Activated T-helper 1 cell treated with Interleukin-2 at 50 U/mL for 16 hours (primary cell): ENCODE measurements at places on chromosomes 1 and 21.

DNA sequence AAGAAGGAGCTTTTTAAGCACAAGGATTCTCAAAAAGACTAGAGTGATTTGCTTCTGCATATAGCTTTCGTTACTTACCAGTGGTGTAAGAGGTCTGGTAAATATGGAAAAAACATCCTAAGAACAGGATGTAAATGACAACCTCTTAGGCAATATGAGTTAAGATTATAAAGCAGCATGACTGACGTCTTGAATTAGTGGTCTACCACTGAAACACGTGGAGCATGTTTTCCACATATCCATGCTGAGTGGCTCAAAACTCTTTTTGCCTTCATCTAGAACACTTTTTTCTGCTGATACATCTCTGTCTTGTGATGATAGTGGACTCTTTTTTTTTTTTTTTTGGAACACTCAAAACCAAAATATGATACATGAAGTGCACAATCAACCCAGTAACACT is 44.6 kb downstream of the RCAN1 start:
- DNase-seq = no peak

DNA sequence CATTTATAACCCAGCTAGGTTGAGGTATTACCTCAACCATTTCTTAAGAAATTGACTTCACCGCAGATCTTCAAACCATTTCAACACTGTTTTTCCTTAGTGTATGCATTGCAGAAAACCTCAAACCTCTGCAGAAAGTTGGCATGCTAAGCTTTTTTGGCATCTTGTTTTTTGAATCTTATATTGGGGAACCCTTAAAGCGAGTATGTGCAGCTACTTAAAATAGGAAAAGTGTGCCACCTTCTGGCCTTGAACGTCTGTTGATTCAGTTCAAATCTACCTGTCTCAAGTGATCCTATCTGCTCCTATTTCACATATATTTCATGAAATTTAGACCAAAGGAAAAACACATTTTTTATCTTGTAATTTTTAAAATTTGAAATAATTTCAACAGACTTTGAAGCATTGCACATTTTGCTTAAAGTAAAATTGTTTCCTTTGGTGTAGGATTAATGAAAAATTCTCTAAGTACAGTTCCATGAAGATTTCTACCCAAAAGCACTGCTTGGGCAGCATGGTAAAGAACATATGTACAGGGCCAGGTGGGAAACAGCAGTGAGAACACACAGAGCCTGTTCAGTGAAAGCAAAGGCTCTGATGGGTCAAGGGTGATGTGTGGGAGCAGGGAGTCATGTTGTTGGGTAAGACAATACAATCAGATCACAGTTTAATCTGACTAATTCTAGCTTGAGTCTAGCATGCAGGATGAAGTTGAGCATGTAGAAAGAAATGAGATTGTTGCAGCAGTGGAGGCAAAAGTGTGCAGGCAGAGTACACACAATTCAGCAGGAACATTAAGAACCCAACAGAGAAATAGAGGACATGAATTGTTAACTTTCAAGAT is 17.2 kb downstream of the HENMT1 start:
- DNase-seq = peak; percentile 13

DNA sequence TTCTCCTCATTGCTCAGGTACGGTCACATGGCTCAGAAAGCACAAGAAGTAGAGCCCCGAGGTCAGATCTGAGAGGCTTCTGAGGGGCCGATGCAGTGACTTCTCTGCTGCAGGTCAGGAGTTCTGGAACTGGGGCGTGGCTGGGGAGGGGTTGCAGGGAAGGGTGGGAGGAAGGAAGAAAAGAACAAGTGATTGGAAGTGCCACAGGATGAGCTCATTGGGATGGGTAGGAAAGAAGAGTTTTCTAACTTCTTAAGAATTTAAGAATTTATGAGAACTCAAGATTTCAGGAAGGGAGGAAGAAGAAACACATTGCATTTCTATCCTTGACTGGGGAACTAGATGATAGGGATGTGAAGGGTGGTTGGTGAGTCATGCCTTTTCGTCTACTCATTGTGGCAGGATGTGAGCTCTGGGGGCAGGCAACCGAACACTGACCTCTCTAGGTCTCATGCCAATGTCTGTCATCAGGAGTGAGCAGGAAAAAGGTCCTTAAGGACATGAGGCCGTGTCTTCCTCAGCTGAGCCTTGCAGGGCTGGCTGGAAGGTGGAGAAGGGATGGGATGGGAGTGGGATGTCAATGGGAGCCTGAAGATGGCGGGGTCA is 497 bp downstream of the FCRLB start:
- no peak for DNase-seq

DNA sequence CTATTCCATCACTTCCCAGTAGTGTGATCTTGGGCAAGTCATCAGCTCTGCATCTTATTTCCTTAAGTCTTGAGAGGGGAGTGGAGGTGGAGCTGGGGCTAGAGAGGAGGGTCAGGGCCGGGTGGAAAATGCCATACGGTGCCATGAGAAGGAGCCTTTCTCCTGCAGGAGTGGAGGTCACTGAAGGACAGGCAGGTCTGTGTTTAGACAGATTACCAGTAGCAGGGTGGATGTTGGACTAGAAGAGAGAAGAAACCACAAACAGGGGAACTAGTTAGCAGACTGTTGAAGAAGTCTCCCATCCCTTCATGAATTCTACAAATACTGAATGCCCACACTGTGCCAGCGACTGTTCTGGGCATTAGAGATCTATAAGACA is 13.9 kb upstream of the CPT2 start:
- no peak for DNase-seq

- no peak for DNase-seq
Measured at GRCh38 chr1:215890438-215890837, 323.3 kb downstream of the KCTD3 start.

- no peak for DNase-seq
Measured at GRCh38 chr1:117657031-117657430, 51.2 kb downstream of the TENT5C start.

GRCh38 chr1:243348331-243348730 is 92.5 kb downstream of the SDCCAG8 start:
- no peak for DNase-seq

DNA sequence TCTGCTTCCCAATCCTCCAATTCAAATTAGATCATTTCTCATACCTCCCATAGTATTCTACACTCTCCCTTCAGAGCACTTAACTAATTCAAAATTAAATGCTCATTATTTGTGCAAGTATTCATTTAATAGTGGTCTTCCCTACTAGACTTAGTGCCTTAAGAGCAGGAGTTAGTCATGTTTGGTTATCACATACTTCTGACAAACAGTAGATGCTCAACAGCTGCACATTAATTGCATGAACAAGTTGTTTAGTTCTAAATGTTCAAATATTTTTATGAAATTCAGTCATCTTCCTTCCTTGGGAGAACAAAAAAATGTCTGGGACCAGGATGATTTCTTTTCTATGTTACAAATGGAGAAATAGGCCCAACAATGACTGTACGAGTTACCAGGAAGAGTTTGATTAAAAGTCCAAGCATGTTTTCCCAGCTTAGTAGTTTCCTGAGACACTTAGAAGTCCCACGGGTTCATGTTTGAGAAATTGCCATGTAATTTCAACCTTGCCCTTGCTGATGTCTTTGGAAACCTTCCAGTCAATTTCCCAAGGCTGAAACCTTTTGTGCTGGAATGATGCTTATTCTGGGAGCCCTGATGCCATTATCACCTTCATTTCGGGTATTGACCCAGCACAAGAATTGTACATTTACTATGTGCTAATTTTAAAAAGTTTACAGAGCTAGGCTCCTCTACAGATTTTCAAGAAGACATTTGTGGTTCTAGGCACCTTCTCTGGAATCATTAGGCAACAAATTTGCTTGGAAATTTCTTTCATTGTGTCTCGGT is 437.9 kb upstream of the PLXNA2 start:
- DNase-seq = no peak

DNA sequence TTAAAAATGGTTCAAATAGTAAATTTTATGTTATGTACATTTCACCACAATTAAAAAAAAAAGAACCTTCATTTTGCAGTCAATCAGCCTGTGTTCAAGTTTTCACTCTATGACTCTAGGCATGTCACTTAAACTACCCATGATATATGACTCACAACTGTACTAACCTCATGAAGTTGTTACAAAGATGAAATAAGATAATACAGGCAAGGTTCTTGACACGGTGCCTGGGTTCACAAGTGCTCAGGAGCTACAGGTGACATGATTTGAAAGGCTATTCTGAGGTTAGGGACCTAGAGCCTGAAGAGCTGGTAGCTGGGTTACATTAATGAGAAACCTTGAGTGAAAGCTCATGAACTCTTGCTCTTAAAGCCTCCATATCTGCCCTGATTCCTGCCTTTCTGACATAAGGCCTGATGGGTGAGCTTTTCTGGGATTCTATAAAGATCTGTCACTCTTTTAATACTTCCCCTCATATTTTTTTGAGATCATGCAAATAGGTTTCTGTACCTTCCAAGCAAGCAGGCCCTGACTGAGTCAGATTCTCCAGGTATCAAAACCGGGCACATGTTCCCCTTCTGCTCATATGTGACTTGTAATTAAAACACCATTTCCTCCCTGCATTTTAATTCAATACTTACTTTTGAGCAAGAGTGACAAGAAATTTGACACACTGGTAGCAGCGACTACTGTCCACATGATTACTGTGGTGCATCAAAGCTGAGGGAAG is 34.0 kb downstream of the PCSK9 start:
- no peak for DNase-seq

DNA sequence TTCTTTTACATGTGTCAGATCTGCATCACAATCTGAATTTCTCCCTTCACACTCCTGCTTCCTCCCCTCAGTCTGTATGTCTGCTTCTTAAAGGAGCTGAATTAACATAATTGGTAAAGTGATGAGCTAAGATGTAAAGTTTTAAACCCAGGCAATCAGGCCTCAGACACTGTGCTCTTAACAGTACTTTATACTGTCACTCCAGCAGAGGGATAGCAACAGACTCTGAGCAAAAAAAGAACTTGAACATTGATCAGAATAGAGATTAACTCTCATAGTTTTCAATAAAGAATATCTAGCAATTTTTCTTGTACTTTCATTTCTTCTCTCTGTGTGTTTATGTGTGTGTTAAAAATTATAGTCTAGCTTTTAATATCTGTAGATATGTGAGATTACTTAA is 110.3 kb downstream of the DUSP10 start:
- DNase-seq = no peak

- no peak for DNase-seq
Measured at GRCh38 chr1:204424621-204425020, 13.0 kb upstream of the PPP1R15B start.

DNA sequence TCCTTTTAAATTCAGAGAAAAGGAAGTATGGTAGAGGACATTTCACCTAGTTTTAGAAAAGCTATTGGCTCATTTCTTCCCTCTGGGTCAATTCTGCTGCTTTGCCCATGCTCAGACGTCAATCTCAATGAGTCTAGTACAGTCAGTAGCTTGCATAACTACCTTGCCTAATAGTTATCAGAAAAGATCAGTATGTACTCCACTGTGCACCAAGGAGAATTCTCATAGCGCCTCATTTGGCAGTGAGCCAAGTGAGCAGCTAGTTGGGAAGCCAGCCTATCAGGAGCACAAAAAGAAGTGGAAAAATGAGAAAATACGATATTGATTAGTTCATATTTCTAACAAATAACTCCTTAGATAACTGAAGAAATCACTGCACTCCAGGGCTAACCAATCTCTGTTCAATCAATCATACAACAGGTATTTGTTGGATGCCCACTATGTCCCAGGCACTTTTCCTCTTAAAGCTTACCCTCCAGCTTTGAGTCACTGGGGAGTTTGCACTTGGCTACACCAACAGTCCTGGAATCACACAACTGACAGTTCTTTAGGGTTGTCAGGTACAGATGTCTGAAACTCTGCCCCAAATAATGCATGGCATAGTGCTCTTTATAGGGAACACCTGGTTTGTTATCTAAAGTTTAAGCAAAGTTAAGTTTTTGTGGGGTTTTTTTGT is 50.2 kb downstream of the PRDX6 start:
- DNase-seq = no peak

DNA sequence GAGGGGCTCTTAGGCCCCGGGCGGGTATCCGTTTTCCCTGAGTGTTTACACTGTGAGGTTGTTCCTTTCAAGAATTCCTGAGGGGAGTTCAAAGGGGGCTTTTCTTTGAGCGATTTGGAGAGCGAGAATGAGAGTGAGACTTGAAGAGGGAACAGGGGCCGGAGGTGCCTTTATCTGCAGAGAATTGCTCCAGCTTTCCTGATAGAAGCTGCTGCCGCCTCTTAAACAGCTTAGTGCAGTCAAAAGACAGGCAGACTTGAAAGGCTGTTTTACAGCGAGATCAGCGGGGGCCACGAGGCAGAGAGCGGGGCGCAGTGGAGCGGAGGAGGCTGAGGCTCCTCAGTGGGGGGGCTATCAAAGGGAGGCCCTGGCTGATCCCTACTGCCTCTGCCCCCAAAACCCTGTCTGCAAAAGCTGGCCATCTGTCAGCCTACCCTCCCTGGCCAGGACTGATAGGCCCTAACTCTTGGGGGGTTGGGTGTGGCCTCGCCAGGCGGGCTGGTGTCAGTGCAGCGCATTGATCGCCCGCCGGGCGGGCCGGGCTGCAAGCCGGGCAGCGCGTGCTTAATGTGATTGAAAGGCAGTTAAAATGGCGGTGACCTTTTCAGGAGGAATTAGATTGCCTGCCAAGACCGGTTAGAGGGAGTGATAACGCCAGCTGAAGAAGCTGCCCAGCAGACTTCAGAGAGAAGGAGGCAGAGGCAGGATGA is 36.4 kb downstream of the TMEM53 start:
- no peak for DNase-seq

DNA sequence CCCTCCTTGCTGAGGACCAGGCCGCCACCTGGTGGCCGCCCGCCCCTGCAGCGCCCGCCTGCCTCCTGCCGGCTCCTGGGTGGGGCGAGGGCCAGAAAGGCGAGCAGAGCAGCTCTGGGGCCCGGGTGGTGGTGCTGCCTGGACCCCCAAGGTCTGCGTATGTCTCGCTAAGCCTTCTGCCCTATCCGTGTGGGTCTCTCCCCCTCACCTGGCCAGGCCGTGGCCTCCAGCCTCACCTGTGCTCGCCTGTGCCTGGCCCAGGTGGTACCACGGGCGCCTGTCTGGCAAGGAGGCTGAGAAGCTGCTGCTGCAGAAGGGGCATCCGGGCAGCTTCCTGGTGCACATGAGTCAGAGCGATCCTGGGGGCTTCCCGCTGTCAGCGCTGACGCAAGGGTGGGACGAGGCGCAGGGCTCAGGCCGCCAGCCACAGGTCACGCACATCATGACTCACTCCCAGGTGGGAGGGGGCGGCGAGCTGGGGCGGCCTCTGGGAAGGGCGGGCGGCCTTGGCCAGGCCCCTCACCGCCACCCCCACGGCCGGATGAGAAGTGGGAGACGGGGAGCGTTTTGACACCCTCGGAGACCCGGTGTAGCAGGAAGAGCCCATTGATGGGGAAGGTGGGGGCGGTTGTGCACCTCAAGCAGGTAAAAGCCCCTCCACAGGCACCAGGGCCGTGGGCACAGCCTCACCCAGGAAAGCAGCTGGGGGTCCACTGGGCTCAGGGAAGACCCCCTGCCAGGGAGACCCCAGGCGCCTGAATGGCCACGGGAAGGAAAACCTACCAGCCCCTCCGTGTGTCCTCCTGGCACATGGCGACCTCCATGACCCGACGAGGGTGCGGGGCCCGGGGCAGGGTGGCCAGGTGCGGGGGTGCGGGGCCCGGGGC is 9.9 kb downstream of the RNF223 start:
- peak; percentile 66 for DNase-seq
